NCI-H2081 treated with DMSO at 0.1 percent for 48 hours (cell line): ENCODE measurements at places on chromosomes 11 and 22.

DNA sequence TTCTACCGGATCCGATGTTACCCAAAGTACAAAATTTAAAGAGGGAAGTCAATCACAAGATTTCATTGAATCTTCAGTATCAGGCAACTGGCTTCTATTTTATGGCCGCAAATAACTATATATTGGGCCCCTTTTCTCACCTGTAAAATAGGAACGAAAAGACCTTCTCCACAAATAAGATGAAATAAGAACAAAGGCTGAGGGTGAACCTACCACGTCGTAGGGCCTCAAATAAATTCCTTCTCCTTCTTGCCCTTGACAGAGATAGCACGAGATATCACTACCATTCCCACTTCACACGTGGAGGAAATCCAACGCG, 794 bp upstream of the EMSY start:
- DNase-seq = no peak

- no peak for DNase-seq
These were observed 4.1 kb downstream of the TSPAN32 start for GRCh38 chr11:2305788-2306451.

DNA sequence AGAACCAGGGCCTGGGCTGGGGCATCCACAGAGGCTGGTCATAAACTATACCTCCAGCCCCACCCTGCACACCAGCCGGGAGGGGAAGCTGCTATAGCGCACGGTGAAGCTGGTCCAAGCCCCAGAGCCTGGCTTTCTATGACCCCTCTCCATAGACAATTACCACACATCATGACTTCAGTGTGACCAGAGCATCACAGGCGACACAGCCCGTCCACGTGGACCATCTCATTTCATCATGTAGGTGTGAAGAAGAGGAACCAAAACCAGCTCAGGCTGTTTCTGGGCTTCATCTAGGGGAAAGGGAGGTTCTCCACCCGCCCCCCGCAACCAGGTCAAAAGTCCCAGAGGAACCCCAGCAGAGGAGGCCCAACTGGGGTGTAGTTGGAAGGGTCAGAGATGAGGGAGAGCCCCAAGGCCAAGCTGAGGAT, 3.0 kb downstream of the CXCR5 start:
- DNase-seq = no peak

DNA sequence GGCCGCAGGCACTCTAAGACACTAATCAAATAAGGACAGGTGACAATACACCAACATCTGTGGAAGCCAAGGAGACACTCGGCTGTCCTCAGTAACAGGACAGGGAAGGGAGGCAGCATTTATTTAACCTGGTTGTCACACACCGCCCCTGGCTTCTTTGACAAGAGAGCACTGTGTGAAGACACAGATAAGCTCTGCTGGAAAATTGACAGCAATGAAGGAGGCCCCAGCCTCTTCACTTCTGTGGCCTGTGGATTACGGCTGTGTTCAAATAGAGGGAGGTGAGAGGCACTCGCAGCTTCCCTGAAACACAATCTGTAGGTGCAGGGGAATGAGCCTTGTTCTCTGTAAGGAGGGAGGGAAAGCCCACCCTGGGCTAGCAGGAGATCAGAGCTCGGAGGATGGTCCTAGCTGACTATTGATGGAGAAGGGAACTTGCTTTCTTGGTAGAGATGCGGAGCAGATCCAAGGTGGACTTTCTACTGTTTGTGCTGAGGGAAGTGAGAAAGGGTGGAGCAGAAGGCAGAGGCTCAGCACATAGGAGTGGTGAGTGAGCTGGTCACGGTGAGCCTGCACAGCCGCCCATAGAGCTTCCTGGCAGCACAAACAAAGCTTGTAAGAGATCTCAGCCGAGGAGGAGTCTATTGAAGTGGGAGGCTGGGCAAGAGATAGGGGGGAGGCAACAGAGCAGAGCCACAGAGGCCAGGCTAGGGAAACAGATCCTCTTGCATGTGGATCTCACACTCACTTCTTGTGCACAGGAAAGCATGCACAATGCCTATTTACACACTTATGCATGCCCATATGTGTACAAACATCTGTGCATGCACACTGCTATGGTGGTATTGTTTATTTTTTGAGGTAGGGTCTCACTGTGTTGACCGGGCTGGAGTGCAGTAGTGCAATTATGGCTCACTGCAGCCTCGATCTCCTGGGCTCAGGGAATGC, 114.6 kb upstream of the THY1 start:
- DNase-seq = no peak

DNA sequence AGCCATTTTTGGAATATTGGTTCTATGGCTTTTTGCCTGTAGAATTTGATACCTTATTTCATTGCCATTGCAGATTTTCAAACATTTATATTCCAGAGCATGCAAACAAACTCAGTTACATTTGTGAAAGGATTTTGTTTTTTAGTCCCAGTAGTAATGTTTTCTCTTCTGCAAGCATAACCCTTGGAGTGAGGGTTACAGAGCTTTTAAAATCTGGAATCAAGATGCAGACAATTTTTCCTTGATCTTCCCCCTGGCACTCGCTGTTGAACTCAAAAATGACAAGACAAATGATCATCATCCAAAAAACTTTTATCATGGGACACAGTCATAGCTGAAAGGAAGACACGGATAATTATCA, 20.8 kb downstream of the BBOX1 start:
- no peak for DNase-seq

DNA sequence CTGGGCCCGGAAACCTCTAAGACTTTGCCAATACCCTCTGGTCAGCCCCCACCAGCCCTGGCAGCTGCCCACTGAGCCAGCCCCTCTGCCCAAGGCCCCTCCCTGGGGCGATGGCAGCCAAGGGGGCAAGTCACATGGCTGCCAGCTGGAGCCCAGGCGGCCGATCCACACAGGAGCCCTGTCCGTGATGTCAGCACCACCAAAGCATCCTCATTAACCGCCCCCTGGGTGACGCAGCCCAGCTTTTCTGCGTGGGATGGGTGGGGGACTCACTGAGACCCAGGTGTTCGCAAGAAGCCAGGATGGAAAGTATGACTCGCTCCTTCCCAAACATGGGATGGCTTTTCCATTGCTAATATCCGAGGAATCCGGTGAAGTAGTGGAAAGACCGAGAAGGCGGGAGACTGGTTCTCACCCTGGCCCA, 46.6 kb upstream of the WNT7B start:
- no peak for DNase-seq

GRCh38 chr11:57598831-57599155, 1.3 kb downstream of the SERPING1 start:
- DNase-seq = no peak

DNA sequence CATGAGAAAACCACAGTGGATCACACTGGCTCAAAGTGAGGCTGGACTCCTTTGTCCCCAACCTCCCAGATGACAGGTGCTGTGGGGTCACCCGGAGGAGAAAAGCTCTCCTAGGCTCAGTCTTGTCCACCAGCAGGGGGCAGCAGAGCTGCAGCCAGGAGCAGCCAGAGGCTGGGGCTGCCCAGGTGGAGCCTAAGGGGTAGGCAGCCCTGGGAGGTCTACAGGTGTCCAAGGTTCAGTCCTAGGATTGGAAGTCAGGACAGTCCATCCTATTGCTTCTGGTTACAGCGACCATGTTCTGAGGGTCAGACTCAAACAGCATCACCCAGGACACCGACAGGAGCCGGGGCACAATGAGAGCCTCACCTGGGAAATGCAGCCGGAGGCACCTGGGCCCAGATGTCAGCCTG, 77.6 kb upstream of the IGLL5 start:
- DNase-seq = no peak

DNA sequence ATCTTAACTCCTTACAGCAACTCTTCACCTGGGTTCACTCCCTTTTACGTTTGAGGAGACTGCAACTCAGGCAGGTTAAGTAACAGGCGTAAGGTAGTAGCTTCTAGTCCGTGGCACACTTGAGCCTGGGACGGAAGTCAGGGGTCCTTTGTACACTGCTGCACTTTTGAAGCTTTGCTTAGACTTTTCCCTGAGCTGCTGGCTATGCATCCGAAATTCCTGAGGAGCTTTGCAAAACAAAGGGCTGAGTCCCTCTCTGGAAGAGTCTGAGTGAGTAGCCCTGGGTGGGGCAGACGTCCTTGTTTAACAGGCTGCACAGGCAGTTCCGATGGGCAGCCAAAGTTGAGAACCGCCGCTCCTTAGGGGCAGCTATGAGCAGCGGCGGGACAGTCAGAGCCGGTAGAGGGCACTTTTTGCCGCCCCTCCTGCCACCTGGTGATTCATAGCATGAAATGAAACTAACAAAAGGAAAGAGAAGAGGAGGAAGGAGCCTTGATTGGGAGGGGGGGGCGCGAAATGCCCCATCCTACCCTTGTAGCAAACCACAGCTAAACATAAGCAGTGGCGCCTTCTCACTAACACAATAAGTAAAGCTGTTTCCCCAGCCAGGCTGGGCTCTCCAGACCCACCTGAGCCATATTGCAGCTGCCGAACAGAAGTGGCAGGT, 1.4 kb downstream of the TMEM109 start:
- DNase-seq = no peak

DNA sequence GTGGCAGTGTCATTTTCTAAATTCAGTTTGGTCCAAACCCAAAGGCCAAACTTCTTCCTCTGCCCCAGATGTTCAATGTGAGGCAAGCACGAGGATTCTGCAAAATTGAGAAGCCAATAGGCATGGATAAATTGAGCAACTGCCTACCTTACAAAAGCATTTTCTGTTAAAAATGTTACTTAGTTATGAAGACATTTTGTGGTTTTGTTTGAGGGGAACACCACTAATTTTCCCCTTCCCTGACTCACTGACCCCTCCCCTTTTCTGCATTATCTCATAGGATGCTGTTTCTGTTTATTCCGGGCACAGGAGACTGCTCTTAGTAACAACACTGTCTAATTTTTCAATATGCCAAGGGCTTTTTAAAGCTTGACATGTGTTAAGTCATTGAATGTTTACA, 462.8 kb downstream of the INSC start:
- DNase-seq = no peak

DNA sequence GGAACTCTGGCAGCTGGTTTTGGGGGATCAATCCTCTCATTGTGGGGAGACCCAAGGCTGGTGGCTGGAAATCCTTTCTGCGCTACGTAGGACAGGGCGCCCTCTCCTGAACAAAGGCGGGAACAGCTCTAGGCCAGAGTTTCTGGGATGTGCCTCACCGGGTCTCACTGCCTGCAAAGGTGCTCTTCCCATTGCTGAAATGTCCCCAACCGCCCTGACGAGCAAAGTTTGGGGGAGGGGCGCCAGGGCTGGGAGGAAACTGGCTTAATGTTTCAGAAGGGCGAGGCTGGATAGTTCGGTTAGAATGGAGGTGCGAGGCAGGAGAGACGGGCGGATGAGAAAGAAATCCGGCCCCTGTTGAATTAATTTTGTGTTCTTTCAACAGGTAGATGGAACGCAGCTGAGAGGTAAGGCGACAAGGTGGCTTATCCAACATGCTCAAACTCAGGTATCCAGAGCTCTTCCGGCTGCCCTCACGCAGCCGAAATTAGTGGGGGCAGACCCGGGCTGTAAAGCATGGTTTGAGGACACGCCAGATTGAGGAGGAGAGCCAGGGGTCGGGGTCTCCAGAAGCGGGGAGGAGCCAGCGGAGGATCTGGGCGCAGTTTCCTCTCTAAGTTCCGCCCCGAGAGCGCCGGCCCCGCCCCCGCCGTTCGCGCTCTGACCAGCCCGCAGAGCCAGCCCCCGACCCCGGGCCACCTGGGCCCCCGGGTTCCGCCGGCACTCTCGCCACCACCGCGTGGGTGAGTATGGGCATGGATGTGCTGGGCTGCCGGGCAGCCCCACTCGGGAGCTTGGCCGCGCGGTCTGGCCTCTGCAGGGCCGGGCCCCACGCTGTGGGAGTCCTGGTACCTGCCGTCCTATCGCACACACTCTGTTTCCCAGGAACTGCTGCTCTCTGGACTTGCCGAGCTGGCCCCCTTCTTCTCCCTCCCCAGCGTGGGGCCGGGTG, at the start of gene PGAP2:
PGAP2 (plus strand) TSS at position 652 of the 952 bp plus-strand sequence. CDS start 2,700 bp downstream, outside the sequence.
- DNase-seq = no peak
